Adrenal gland (tissue), 19 donors: ENCODE measurements at places on chromosomes 13 and 19. TPM values are rescaled to one million over a fixed set of nuclear protein-coding genes. Genes with fewer than 3 reads are reported as not detected.

URAD gene
- not detected for polyA plus RNA-seq

SELENOV gene
- not detected for polyA plus RNA-seq

BRCA2 gene
- polyA plus RNA-seq = 0.16 TPM

MYO16 gene
- polyA plus RNA-seq = 0.56 TPM

SOX1 gene
- not detected for polyA plus RNA-seq

RAD23A gene
- 206 TPM for polyA plus RNA-seq

RPL18A gene
- polyA plus RNA-seq = 345 TPM

CYP2F1 gene
- not detected for polyA plus RNA-seq

KCNN1 gene
- polyA plus RNA-seq = 0.47 TPM

KLK6 gene
- not detected for polyA plus RNA-seq

WDR88 gene
- 0.03 TPM for polyA plus RNA-seq

NRTN gene
- 8.7 TPM for polyA plus RNA-seq

TGFBR3L gene
- polyA plus RNA-seq = 1.2 TPM

UGGT2 gene
- polyA plus RNA-seq = 15.2 TPM

CALR3 gene
- polyA plus RNA-seq = 0.07 TPM

PRR12 gene
- polyA plus RNA-seq = 49.8 TPM

DMWD gene
- 91.5 TPM for polyA plus RNA-seq

ELSPBP1 gene
- not detected for polyA plus RNA-seq

IRGC gene
- polyA plus RNA-seq = not detected

EDNRB gene
- 14.0 TPM for polyA plus RNA-seq

ADGRE1 gene
- 0.26 TPM for polyA plus RNA-seq

ACP5 gene
- 6.5 TPM for polyA plus RNA-seq

ZC3H13 gene
- polyA plus RNA-seq = 31.8 TPM

TEX26 gene
- polyA plus RNA-seq = 1.1 TPM
